Cortex of kidney (tissue), 1 donor: ENCODE measurements at places on chromosomes 6 and 20.

DNA sequence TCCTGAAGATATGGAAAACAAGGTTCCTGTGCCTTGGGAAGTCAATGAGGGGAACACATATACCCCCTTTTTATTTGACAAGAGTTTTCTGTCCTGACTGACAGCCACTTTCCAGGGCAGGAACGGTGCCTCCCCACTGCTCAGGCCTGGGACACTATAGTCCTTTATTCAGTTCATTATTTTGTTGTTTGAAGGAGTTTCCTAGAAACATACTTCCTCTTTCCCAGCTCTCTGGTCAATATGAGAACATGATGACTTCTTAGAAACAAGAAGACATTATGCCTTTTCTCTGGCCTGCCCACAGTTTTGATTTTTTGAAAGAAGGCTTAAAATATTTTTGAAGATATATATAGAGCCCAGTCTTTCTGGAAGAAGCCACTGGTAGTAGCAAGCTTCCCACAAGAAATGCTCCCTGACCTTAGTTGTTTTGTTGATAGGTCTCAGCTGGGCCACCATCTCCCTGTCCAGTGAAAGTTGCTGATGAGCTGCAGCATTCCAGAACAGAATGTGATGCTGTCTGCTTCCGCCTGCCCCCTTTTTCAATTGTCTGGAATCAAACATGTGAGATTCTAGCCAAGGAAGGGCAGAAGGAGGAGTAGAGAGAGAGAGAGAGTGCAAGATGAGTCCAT lies 350.0 kb upstream of the PRND start:
- DNase-seq: no peak

GRCh38 chr20:46035713-46036112 lies 6.7 kb downstream of the SLC12A5 start:
- no peak for DNase-seq

DNA sequence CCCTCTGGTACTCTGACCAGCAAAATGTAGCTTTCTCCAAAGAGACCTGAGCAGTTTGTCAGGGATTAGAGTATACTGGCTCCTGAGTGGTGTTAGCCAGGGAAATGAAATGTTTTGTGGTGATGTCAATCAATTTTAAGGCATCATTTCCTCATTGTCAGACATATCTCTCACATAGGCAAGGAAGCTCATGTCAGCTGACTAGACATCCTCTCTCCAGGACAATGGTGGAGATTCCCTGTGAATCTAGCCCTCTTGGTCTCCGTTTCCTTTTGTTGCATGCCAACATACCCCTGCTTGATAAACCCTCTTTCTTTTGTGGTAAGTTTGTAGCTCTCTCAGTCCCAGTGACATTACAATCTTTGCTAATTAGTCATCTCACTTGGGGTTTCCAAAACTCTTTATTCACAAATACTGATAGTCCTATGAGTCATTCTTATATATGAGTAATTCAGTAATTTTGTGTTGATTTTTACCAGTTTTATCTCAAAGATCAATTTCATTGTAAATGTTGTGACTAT lies 135.6 kb upstream of the PTPRK start:
- no peak for DNase-seq

GRCh38 chr6:7085911-7086310 lies 21.9 kb upstream of the RREB1 start:
- DNase-seq: no peak

DNA sequence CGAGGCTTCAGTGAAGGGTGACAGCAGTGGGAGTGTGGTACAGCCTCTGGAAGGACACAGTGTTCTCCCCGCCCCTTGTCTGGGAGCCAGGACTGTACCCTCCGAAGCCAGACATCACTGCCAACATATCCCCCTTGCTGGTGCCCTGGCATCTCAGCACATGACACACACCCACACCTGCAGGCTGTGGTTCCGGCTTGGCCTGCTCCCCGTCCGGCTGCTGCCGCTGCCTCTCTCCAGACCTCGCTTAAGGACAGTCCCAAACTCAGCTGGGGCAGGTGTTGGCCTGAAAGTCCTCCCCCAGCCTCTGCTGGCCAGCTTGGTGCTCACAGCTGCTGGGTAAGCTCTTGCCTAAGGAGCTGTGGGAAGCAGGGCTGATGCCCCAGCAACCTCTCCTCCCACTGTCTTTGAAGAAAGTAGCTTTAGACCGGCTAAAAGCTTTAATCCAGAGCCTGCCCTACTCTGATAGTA lies 7.0 kb downstream of the EMILIN3 start:
- DNase-seq: no peak

- DNase-seq: no peak
These were observed 41.3 kb upstream of the BEND3 start for GRCh38 chr6:107156617-107157016.

DNA sequence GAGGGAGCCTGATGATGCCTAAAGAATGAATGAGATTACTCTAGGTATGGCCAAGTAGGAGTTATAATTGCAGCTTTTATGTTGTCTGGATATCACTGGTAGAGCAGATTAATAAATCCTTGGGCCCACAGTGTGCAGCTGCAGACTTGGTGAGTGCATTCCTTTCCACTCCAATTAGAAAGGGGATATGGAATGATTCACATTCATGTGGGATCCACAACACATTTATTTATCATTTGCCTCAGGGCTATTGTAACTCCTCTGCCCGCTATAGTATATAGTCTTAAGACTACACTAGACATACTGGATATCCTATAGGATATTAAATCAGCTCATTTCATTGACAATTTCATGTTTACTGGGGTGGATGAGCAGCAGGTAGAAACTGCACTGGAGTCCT lies 11.6 kb upstream of the HLA-G start:
- DNase-seq: no peak

DNA sequence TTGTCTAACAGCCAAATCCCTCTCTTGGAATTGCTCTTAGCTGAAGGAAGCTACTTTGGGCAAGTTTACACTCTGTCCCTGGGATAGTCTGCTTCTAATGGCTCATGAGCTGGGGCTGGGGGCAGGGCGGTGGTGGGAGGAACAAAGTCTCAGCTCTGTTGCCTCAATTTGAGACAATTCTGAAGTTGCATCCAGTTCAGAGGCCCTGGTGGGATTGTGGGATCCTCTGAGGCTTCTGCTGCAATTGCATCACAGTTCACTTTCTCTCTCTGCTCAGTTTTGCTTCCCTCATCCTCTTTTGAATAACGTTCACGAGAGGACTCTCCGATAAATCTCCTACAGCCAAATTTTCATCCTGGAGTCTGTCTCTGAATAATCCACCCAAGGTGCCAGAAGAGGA lies 440.6 kb upstream of the SLC35B3 start:
- no peak for DNase-seq

DNA sequence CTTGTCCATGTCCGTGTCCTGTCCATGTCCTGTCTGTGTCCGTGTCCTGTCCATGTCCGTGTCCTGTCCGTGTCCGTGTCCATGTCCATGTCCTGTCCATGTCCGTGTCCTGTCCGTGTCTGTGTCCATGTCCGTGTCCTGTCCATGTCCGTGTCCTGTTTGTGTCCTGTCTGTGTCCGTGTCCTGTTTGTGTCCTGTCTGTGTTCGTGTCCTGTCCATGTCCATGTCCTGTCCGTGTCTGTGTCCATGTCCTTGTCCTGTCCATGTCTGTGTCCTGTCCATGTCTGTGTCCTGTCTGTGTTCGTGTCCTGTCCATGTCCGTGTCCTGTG lies 55.0 kb upstream of the BHLHE23 start:
- DNase-seq: no peak

DNA sequence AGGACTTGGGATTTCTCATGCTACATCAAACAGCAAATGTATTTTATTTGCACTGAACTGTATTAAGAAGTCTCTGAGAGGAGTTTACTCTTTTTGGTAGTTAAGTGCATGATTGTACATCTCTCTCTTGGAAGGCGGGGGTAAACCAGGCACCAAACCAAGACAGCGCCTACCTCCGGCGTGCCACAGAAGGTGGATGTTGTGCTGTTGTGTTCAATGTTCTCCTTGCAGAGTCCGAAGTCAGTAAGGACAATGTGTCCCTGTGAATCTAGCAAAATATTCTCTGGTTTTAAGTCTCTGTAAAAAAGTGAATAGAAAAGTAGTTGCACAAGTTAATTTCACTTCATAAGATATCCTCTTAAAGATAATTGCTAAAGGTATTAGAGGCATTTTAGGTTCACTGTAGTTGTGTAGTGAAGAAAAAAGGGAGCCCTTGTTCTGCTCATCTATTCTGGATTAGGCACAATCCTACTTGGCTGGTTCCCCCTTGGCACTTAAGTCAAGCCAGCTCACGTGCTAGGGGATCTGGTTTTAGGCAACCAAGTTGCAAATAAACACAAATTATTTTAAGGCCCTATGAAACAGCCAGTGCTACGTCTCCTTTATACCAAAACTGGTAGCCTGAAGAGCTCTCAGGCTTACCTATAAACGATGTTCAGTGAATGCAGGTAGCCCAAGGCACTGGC lies 119.7 kb upstream of the SLC2A12 start:
- no peak for DNase-seq

DNA sequence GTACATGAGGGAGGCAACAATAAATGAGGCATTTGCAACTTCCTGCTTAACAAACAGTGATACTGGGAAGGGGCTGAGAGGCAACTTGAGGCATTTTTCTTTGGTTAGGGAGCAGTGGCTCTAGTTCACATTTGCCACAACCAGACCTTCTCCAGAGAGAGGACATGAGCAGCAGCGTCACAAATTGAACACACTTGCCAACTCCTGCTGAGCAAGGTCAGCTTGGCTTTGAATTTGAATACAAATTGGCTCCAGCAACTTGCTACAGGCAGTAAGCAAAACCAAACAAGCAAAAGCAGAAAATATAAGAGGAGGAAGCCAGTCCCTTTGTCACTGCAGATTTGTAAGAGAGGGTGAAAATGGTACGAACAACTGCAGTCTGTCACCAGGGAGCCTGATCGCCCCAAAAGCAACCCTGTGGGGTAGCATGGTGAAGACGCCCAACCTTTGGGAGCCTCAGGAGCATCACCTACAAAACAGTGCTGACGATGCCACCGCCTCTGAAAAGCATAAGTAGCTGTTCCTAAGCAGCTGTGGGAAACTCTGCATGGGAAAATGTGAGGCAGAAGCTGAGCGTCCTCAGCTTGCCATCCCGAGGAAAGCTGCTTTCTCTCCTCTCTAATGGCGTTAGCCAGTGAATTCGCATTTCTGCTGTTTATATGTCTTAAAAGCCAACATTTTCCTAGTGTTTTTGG lies 378.7 kb downstream of the RNGTT start:
- DNase-seq: no peak

- DNase-seq: no peak
These were observed 41.2 kb downstream of the BCAS1 start for GRCh38 chr20:54029176-54029575.

- DNase-seq: no peak
These were observed 199.2 kb upstream of the PMEPA1 start for GRCh38 chr20:57908704-57909630.

GRCh38 chr6:169000022-169000421 lies 253.6 kb downstream of the THBS2 start:
- DNase-seq: no peak

DNA sequence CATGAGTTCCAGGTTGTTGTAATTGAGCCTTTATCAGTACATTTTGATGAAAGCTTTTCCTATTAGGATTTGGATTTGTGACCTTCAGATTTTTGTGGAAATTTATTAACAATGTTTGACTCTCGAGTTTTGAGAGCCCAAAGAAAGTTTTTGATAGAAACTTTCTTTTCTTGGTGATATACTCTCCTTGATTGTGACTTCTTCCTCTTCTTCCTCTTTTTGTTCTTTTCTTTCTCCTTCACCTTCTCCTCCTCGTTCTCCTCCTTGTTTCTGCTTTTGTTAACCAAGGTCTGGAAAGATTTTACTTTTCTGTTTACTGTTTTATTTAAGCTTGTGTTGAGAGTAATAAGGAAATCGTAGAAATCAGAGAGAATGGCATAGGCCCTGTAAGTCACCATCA lies 182.4 kb downstream of the TRIM27 start:
- DNase-seq: no peak

GRCh38 chr6:147099974-147100373 lies 104.2 kb upstream of the STXBP5 start:
- DNase-seq: no peak
